ENCODE measurements at places on chromosomes 4 and X.

DNA sequence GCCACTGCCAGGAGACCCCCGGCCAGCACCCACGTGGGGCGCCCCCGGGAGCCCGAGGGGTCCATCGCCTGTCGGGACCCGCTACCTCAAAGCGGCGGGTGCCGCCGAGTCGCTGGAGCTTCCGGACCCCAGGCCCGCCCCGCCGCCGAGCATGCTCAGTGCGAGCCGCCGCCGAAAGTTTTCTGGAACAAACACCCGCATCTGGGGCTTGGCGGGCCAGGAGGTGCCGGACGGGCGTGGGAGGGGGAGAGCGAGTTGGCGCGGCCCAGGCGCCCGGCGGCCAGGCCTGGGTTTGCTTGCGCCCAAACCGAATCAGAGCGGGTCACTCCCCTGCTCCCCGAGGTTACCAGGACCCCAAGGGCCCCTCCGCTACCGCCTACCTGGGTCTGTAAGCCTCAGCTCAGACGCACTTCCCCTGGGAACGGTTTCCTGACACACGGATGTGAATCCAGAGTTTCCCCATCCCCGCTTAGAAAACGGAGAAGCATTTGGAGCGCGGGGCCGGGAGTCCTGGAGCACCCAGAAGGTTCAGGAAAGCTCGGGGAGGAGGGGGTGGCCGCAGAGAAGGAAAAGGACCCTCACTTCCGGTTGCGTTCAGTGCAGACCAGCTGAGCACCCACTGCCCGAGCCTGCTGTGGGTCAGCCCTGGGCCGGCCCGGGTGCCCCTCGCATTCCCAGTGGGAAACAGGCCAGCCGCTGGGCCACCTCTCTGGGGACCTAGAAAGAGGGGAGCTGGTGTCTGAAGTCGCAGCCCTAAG is at the start of gene EVC2:
TSS of gene EVC2 (minus strand) at position 111 of the 758 bp plus-strand sequence. CDS start at position 65, 46 bp downstream.
- no peak for DNase-seq

DNA sequence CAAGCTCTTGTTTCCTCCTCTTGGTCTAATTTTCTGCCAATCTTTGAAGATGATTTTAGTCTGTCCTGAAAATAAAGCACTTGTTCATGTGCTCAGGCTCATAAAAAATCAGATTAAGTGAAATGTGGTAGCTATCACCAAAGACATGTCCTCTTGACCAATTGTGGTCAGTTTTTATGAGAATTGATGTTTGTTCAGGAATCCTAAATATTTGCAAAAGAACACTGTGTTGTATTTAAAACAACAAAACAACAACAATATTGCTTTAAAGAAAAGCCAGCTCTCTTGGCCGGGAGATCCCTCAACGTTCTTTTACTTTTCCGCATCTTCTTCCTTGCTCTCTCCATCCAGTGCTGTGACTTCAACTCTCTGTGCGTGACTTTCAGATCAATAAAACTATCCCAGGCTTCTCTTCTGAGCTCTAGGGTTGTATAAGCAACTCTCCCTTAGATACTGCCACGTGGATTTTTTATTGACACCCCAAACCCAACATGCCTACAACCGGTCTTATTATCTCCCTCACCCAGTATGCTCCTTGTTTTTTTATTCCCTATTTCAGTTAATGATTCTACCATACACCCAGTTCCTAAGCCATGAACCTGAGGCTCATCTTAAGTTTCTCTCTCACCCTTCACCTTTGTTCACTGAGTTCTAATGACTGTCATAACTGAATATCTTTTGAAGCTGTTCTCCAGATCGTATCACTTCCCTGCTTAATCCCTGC is 309.9 kb downstream of the ARHGAP10 start:
- no peak for DNase-seq

- no peak for DNase-seq
Measured at GRCh38 chr4:9970399-9971011, 50.8 kb downstream of the SLC2A9 start.

DNA sequence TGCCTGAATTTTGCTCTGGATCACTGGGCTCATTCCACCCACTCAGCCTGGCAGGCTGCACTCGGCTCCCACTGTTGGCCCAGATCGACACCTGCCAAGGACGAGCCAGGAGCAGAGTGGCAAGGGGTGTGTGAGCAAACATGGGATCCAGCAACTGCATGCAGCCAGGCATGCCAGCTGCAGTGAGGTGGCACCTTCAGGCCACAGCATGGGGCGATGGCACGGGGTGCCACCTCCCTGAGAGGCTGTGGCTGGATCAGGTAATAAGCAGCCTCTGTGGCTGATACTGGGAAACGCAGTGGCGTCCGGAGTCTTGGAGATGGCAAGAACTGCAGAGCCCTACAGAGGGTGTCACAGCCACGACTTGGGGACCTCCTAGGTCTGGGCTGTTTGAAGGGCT is 244.5 kb upstream of the FSTL5 start:
- DNase-seq, result no peak

DNA sequence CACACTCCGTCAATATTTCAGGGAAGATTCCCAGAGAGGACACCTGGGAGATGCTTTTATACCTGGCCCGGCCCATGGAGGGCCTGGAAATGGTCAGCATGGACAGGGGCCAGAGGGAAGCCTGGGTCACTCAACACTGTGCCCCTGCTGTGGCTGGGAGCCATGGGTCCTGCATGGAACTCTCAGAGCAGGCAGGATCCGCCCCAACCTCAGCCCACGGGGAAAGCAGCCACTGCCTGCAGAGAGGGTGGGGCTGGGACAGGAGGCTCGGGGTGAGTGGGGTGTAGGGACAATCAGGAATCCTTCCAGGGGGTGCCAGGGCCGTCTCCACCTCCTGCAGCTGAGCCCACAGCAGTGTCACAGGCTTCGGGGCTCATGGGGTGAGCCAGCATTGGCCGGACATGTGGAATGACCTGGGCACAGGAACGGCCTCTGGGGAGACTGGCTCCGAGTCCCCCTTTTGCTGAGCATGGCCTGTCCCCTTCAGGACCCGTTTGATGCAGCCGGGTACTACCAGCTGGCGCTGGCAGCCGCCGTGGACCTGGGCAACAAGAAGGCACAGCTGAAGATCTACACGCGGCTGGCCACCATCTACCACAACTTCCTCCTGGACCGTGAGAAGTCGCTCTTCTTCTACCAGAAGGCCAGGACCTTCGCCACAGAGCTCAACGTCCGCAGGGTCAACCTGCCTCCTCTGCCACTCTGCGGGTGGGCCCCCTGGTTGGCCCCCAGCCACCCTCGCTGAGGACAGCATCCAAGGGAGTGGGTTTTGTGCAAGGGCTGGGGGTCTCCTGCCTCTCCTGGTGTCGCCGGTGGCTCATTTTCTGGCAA is 29.1 kb upstream of the HTRA3 start:
- DNase-seq, result no peak

DNA sequence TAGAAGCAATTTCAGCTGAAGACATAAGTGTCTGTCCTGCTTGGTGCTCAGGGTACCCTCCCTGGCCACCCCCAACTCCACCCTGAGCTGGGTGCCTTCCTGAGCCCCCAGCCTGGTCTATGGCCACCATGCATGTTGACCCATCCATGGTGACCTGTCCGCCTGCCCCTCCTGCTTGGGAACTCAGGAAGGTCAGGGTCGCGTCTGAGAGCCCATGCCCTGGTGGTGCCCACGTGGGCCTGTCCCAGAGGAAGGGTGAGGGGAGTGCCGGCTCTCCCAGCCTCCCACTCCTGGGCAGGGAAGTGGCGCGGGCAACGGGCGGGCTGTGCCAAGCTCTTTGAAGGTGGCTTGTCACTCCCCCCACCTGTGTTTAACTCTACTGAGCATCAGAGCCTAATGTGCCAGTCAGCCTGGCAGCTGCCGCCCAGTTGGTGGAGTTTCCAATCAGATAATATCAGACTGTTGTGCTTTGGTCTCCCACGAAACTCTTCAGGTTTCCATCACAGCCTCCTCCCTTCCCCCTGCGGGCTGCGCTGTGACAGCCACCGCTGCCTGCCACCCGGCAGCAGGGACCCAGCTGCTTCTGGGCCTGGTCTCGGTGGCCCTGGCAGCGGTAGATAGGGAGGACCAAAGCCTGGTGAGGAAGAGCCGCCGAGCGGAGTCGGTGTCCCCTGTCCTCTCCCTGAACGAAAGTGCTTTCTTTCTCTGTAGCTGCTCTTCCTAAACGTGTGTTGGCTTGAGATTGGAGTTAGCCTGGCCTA is 4.8 kb downstream of the SH3BP2 start:
- no peak for DNase-seq

DNA sequence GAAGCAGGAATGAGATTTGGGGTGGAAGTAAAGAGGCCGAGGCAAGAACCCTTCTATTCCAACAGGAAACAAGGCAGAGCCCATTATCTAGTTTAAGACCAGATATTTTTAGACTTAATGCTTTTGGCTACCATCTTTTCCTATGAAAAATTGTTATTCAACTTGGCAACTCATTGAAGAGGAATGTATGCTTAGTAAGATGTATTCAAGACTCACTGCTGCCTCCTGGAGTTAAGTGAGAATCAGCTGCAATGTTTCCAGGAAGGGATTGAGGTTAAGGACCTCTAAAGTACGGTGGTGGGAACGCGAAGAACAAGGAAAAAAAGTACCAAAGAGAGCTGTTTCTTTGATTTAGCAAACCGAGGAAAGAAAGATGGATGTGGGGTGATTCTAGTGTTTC is 89.1 kb downstream of the RAPGEF2 start:
- no peak for DNase-seq

DNA sequence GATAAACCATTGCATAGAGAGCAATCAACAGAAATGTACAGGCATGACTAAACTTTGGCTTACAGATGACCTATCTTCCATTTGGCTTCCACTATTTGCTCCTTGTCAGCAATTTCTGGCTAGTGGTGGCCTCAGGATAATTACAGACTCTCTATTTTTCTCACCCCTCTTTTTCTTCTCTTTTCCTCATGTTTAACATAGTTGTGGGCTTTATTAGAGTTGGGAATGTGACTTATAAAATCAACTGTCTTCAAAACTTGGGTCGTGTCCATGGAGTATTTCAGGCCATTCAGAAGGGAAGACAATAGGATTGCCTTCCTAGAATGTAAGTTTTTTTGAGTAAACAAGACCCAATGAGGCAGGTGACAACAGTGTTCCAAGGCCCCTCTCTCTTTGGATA is 236.2 kb downstream of the FRAS1 start:
- DNase-seq, result no peak

- DNase-seq, result no peak
Measured at GRCh38 chr4:25970226-25970675, 56.2 kb downstream of the SMIM20 start.

GRCh38 chrX:137051978-137052642 is 18.3 kb upstream of the GPR101 start:
- no peak for DNase-seq

DNA sequence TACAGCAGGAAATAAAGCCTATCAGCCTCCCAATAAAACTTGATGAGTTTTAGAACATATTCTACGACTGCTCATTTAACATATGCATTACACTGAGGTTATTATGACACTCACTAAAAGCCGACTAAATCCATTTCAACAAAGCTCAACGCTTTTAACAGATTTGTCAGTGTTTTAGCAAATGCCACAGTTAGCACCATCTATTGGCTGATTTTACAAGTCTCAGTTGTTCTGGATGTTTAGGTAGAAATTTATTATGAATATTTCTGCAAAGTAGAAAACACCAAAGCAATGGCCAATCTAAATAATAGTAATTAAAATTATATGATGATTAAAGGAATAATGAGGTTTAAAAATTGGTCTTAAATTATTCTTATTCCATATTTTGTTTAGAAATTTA is 993.2 kb upstream of the PCDH7 start:
- no peak for DNase-seq

- DNase-seq, result no peak
Measured at GRCh38 chr4:20284990-20285389, 33.3 kb downstream of the SLIT2 start.

DNA sequence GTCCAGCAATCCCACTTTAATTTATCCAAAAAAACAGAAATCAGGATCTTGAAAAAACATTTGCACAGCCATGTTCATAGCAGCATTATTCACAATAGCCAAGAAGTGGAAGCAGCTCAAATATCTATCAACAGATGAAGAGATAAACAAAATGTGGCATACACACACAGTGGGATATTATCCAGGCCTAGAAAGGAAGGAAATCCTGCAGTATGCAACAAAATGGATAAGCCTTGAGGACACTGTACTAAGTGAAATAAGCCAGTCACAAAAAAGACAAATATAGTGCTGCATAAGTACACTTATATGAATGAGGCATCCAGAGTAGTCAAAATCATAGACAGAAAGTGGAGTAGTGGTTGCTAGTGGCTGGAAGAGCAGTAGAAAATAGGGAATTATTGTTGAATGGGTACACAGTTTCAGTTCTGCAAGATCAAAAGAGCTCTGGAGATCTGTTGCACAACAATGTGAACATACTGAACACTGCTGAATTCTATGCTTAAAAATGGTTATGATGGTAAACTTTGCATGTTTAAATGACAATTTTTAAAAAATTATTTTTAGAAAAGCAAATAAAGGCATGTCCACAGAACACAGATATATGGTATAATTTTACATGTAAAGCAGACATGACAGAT is 25.6 kb downstream of the CHM start:
- no peak for DNase-seq

DNA sequence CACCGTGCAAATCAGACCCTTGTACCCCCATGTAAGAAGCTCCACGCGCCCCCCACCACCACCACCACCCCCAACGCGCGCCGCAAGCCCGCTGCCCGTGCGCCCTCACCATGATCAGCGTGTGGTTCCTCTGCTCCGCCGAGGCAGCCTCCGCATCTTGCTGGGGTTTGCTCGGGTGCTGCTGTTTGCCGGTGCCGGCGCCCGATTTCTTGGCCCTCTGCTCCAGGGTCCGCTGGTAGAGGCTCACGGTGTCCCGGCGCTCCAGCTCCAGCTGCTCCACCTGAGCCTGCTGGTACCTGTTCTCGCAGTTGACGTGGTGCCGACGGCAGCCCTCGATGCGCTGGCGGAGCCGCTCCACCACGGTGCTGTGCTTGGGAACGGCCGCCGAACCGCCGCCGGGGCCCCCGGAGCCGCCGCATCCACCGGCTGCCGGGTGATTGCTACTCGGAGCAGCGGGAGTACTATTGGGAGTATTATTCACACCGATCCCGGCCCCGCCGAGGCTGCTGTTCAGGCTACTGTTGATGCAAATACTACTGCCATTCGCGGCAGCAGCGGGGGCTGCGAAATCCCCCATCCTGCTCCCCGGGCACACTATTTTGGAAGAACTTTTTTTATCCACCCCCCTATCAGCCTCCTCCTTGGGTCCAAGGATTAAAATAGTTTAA is 1.1 kb downstream of the MAML3 start:
- no peak for DNase-seq

DNA sequence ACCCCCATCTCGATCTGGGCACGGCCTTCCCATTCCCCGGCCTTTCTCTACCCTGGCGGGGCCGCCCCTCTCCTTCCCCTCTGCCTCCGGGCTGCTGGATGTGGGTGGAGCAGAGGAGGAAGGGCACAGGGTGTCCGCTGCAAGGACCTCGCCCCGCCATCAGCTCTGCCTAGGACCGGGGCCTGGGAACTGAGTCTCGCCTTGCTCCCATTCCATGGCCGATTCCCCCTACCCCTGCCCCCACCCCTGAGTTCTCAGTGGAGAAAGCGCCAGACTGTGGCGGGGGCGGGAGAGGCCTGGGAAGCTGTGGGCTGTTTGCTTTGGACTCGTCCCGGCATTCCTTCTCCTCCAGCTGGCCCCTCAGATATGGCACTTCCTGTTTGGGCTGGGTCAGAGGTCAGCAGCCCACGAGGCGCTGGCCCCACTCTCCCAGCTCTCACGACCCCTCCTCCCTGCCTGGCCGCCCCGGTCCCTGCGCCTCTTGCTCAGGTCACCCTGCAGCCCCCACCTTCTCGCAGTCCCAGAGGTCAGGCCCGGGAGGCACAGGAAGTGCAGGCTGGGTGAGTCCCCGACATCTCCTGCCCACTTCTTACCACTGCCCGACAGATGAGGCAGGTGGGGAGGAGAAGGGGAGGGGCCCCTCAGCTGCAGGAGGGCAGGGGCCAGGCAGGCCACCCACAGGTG is 6.4 kb upstream of the BGN start:
- DNase-seq, result no peak
